ENCODE measurements at places on chromosomes 3 and 15. TPM values are rescaled to one million over a fixed set of nuclear protein-coding genes. Genes with fewer than 3 reads are reported as not detected.
A peak's percentile ranks its signal among the peaks of the same experiment; 100 is the strongest.

GRCh38 chr3:57556459-57557084 is 498 bp downstream of the PDE12 start:
- peak; percentile 33 for DNase-seq

DNA sequence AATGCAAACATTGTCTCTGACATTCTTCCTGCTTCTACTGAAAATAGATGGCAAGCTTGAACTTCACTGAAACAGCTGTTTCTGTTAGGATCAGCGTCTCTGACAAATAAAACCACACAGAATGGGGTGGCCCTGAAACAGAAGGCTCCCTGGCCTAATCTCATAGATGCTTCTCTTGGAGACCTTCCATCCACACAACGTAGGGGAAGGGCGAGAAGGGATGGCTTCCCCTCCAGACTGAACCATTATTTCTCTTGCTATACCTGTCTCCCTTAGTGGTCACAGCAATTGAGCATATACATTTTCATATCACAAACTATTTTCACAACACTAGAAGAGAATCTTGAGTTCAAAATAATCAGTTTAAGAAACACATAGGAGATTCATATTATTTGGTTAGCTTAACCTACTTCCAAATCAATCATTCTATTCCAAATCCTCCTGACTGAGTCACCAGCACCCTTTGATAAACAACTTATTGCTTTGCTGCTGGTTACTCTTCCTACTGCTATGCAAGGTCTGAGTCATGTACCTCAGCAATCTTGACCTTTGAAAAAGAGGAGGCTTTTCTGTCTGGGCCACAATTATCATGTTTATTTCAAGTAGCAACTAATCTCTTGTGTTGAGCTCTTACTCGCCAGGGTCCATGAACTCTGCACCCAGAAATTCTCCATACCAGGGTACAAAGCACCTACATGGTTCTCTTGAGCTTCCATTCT is 45.5 kb downstream of the CBLB start:
- DNase-seq = no peak

DNA sequence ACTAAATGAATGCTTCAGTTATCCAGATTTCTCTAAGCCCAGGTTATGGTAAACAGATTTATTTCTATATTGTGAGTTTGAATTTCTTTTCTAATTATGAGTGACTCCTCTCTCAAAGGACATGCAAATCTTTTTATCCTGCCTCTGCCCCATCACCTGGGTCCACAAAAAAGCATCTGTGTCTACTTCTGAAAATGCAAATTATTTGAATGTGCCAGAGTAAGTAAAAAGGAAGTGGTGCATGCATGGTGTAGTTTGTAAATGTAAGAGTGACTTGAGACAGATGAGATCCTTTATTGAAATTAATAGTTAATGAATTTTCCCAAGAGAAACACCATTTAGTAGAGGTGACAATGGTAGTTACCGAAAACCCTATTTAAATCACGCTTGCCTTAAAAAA is 26.9 kb downstream of the MCTP2 start:
- no peak for DNase-seq

GRCh38 chr3:197881970-197882338 is 68.0 kb upstream of the RPL35A start:
- DNase-seq = no peak

- peak; percentile 81 for DNase-seq
Observed at GRCh38 chr15:101657968-101658784, 6.0 kb upstream of the TM2D3 start.

GRCh38 chr3:50194128-50194902 is 2.9 kb downstream of the GNAT1 start:
- DNase-seq = peak; percentile 74

DNA sequence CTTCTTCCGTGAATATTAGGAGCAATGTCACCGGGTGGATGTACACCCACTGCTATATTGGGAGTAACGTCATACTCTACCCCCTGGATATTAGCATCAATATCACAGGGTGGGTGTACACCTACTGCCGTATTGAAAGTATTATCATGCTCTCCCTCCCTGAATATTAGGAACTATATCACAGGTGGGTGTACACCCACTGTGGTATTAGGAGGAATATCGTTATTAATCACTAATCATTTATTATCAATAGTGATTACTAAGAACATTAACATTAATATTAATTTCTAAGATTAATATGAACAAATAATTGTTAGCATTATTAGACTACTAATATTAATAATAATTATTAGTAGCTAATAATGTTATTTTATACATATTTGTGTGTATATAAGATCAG is 21.4 kb upstream of the BMF start:
- DNase-seq = no peak

- DNase-seq = no peak
Observed at GRCh38 chr3:63563572-63563971, 88.9 kb upstream of the SNTN start.

DNA sequence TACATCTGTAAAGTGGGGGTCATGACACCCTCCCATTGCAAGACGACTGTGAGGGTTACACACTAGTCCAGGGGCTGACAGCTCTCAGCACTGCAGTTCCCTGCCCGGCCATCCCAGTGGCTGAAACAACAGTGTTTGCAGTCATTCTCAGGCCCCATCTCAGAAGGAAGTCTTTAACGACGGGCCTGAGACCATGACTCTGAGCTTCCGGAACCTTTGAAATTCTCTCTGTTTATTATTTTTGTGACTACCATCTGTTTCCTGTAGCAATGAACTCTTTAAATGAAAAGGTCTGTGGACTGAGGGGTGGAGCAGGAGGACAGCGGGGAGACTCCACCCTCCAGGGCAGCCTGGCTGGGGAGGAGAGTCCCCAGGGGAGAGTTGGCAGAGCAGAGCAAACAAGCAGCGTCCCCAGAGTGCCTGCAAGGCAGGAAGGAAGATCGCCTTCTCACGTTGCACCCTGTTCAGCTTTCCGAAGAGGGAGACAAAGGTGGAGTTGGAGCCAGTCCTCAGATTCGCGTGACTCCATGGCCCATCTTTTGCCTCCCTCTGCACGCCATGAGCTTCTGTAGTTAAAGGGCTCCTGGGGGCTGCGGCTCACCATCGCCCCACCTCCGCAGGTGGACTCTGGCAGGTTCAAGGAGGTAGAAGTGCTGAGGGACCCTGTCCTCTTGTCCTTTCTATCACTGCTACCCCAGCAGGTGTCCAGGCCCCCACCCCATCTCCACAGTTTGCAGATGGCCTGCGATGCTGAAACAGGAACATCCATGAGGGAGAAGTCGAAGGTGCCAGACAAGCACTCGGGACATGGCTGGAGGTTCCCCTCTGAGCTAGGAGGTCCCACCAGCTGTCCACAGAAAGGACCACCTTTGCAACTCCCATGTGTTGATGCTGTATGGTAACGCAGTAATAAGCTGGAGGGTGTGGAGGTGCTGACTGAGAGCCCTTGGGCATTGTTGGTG is 525.8 kb upstream of the PROK2 start:
- DNase-seq = peak; percentile 67

- no peak for DNase-seq
Observed at GRCh38 chr15:76116138-76116885, 56.5 kb downstream of the TMEM266 start.

RARB gene
- 2.9 TPM for total RNA-seq

IGSF11 gene
- 0.27 TPM for total RNA-seq

FBLN2 gene
- total RNA-seq = 26.6 TPM

ZMYND10 gene
- not detected for total RNA-seq
